Endothelial cell of coronary artery (primary cell): ENCODE measurements at places on chromosomes 11 and 22. TPM values are rescaled to one million over a fixed set of nuclear protein-coding genes. Genes with fewer than 3 reads are reported as not detected.

The CARD18 gene
- total RNA-seq = not detected in 2 replicates

The OR4D5 gene
- not detected in 2 replicates for total RNA-seq

The MS4A6A gene
- total RNA-seq = 0.81 and 3.8 TPM in 2 replicates

The WNT7B gene
- total RNA-seq = under 0.01 TPM in 1 of 2 replicates, not detected in the other

The PATE4 gene
- not detected in 2 replicates for total RNA-seq
